ENCODE measurements at places on chromosomes 11 and 22. TPM values are rescaled to one million over a fixed set of nuclear protein-coding genes. Genes with fewer than 3 reads are reported as not detected.
A peak's percentile ranks its signal among the peaks of the same experiment; 100 is the strongest.

- DNase-seq: no peak
- no peak overlapping the region for H3K4me3 ChIP-seq
- no peaks in the 10 kb centered on the region for H3K4me1 ChIP-seq
These were observed 29.4 kb upstream of the LYVE1 start for GRCh38 chr11:10597877-10598351.

- no peaks in the 10 kb centered on the region for H3K4me1 ChIP-seq
- no peak overlapping the region for H3K4me3 ChIP-seq
These were observed 206.9 kb upstream of the TMEM45B start for GRCh38 chr11:129608711-129609110.

DNA sequence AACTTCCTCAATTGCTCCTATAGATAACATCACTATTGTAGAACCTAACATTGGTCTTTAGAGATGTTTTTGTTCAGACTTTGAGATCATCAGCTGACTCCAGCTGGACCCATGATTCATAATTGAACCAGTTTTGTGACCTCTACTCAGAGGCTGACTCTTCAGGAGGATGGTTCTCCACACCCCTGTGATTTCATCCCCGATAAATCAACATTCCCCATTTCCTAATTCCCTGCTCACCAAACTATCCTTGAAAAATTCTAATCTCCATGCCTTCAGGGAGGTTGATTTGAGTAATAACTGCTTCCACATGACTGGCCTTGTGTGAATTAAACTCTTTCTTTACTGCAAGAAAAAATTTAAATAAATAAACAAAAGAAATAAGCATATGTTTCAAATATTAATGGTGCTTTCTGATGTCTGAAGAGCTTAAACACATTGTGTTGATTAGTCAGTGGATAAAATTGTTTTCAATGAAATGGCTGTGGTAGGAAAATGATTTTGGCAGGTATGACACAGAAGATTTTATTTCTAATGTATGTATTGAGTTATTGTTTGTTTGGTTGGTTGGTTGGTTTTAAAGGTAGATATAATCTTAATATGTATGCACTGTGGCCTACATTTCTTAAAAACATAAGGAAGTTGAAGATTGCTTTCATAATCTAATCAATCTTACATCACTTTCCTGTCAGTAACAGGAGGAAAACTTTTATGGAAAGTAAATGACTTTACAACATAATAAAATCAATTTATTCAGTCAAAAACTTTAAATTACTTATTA lies 427.9 kb upstream of the CCDC179 start:
- no peak overlapping the region for H3K27ac ChIP-seq
- H3K4me3 ChIP-seq: no peak overlapping the region
- no peaks in the 10 kb centered on the region for H3K27me3 ChIP-seq
- H3K36me3 ChIP-seq: no peaks in the 10 kb centered on the region
- no peaks in the 10 kb centered on the region for H3K4me1 ChIP-seq

GRCh38 chr11:121435551-121436511 lies 16.3 kb upstream of the SORL1 start:
- DNase-seq: no peak
- no peak overlapping the region for H3K27ac ChIP-seq
- peaks cover 8% of the 10 kb centered on the region for H3K36me3 ChIP-seq
- peaks cover 8% of the 10 kb centered on the region for H3K4me1 ChIP-seq
- no peaks in the 10 kb centered on the region for H3K27me3 ChIP-seq

DNA sequence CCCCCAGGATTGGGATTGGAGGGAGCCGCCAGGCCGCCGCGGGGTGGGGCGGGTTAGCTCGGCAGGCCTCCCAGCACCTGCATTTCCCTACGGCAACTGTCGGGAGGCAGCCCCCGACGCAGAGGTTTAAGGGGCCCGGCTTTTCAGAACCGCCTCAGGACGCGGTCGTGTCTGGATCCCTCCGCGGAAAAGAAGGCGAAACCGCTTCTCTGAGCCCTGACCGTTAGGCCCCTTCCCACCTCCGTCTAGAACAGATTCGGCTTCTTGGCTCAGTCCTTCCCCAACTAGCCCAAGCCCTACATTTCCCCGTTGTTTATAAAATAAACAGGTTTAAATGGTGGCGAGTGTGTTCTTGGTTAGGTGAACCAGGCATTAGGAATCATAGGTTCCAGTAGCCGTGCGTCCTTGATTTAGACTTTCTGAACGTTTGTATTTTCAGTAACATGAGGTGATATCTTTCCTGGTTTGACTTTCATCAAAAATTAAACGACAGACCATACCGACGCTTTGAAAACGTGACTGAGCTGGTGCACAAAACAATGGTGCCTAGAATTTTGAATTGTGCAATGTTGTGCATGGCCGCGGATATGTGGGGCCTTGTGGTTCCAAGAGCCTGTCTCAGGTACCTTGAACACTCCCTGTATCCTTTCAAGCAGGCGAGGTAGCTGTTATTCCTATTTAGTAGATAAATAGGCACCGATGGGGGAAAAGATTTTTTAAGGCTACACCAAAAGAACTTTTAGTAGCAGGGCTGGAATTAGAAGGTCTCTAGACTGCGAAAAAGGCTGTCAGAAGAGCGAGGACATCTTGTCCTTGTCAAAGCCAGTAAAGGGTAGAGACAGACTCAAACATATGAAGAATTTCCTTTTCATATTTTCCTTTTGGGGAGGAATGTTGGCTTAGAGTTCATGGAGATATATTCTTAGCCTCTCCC lies 1.2 kb upstream of the HSPA8 start:
- no peaks in the 10 kb centered on the region for H3K27me3 ChIP-seq
- peak overlapping the region; percentile 98 for H3K4me3 ChIP-seq
- H3K27ac ChIP-seq: peak overlapping the region; percentile 100
- H3K36me3 ChIP-seq: peaks cover 46% of the 10 kb centered on the region

DNA sequence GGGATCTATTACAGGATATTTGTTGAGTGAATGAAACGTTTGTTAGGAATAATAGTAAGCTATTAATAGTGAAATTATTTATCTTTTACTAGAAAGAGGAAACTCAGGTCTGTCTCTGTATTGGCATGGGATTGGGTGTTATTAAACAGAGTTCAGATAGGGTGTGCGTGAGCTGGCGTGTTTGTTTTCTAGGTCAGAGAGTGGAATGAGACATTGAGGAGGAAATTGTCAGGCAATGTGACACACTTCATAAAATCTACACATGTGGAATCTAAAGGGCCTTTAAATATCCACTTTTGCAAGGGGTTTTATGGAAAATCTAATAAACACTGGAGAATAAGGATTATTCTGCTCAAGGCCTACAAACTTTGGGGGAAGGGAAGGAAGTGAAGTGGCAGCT lies 552.9 kb downstream of the NTM start:
- H3K4me1 ChIP-seq: no peaks in the 10 kb centered on the region
- H3K27me3 ChIP-seq: no peaks in the 10 kb centered on the region
- no peak overlapping the region for H3K4me3 ChIP-seq

Gene SCGB1A1
- not detected for total RNA-seq

Gene FXYD6
- total RNA-seq: 0.31 TPM

- peaks cover 26% of the 10 kb centered on the region for H3K4me1 ChIP-seq
- DNase-seq: no peak
- H3K27me3 ChIP-seq: no peaks in the 10 kb centered on the region
- no peak overlapping the region for H3K4me3 ChIP-seq
- peaks cover 3% of the 10 kb centered on the region for H3K36me3 ChIP-seq
These were observed 102.6 kb upstream of the SPON1 start for GRCh38 chr11:13859892-13860291.

Gene TIRAP
- total RNA-seq: 18.8 TPM

Gene CHADL
- total RNA-seq: 0.45 TPM

Gene PAMR1
- total RNA-seq: not detected

DNA sequence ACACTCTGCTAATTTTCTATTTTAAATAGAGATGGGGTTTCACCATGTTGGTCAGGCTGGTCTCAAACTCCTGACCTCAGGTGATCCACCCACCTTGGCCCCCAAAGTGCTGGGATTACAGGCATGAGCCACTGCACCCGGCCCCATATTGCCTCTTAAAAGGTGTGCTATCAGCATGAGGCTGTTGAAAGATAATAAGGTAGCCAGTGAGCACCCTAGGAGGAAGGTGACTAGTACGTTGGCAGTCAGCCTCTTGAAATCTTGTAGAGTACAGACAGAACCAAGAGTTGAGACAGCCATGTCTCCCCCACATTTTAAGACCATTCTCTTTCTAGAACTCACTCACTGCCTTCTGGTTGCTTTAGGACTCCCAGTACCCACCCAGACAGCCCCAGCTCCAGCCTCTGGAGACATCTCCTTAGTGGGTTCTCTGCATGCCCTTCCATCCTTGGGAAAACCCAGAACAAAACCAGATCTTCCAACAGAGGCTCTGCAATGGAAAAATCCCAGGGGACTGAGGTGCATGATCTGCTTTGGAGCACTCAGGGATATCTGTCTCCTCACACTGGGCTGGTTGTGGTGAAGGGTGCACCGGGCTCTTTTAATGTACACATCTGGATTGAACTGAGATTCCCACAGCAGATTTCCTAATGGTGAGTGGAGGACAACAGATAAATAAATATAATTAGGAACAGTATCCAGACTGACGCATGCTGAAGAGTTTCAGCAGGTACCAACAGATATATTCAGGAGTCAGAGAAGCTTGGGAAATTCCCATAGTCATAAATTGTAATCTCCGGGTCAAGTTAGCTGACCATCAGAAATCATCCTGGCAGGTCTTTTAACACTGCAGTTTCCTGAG lies 49.4 kb downstream of the LRRC74B start:
- no peak overlapping the region for H3K27ac ChIP-seq
- H3K4me1 ChIP-seq: no peaks in the 10 kb centered on the region
- peaks cover 4% of the 10 kb centered on the region for H3K27me3 ChIP-seq
- no peak for DNase-seq
- H3K4me3 ChIP-seq: no peak overlapping the region

Data from activated naive CD8-positive, alpha-beta T cell treated with anti-CD3 and anti-CD28 coated beads, Interleukin-2, amount 10 ng/mL, durations not matched to agents 7 days and 5 days (primary cell).